Activated CD8-positive, alpha-beta memory T cell treated with anti-CD3 and anti-CD28 coated beads, Interleukin-2, amount 50 U/mL, for 48 hours (primary cell): ENCODE measurements at places on chromosomes 12 and 14.

DNA sequence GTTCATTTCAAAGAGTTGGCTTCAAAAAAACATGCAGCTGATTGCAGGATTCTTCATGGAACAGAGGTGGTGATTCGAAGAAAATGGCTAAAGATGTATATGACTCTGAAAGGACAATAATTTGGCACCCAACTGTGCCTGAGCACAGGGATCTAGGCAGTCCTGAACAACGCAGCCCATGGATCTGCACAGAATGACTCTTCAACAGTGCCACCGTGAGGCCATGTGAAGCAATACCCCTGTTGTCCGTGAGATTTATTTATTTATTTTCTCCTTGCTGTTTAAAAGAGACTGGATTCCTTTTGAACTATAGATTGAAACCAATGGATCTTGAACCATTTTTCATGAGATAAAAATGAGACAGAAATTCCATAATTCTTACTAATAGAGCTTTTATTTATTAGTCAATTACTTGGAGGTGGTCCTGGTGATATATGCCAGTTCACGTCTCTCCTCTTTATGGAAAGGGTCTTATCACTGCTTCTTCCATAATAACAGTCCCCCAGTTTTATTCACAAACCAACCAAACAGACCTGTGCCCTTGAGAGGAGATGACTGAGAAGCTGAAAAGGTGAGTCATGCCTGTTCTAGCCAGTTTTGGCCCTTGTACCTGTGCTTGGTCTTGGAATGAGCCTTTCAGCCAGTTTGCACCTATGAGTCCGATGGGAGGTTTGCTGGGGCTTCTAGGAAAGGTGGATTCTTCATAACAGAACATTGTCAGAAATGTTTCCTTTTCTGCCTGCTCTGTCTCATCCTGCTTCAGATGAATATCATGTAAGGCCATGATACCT lies 1598.3 kb downstream of the AACS start:
- no peak for DNase-seq

GRCh38 chr12:122327494-122328385 lies 61.4 kb upstream of the VPS33A start:
- DNase-seq, result no peak

- no peak for DNase-seq
Observed at GRCh38 chr14:53896726-53897125, 59.9 kb downstream of the BMP4 start.

- no peak for DNase-seq
Observed at GRCh38 chr12:56086096-56086495, 6.1 kb downstream of the ERBB3 start.

GRCh38 chr14:59330455-59330854 lies 134.7 kb downstream of the GPR135 start:
- no peak for DNase-seq

- DNase-seq, result no peak
Observed at GRCh38 chr12:81359736-81360135, 281.9 kb downstream of the ACSS3 start.

DNA sequence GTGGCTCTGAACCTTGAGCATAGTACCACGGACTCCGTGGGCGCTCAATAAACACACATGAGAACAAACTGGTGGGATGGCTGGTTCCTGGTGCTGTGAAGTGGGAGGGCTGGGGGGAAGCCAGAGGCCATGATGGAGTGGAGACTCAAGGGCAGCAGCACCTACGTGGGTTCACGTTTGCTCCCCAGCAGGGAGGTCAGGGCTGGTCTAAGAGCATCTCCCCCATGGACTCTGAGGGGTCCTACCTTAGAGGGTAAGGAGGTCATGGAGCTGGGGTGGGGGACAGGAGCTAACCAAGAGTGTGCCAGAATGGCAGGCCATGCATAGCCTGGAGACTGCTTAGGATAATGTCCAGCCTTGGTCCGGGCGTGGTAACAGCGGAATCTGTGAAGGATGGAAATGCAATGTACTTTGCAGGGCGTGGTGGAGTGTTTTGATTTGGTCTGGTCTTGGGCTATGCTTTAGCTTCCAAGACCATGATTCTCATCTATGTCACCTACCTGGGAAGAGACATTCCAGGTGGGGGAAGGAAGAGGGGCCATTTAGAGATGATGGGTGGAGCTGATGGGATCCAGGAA lies 103.0 kb downstream of the PRMT8 start:
- no peak for DNase-seq

DNA sequence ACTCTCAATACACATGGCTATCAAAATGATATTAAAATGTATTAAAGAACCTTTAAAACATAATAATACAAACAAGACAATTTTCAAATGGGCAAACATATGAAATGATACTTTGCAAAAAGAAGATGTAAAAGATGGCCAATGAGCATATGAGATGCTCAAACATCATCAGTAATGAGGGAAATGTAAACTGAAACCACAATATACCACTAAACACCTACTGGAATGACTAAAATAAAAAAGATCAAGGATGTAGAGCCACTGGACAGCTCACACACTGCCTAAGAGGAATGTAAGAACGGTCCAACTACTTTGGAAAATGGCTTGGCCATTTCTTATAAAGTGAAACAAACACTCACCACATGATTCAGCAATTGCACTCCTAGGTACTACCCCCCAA lies 97.2 kb upstream of the BBS10 start:
- DNase-seq, result no peak

GRCh38 chr14:68473794-68474193 lies 319.1 kb downstream of the ZFP36L1 start:
- DNase-seq, result no peak

- DNase-seq, result peak; percentile 61
Observed at GRCh38 chr14:59870277-59871165, at the start of gene RTN1. RTN1 (minus strand) TSS chr14:59870776; CDS start chr14:59870630, 146 bp downstream.

- no peak for DNase-seq
Observed at GRCh38 chr14:28758253-28758884, 8.2 kb upstream of the FOXG1 start.

GRCh38 chr12:59808317-59808910 lies 212.6 kb downstream of the SLC16A7 start:
- no peak for DNase-seq

- DNase-seq, result no peak
Observed at GRCh38 chr12:60197589-60197988, 601.8 kb downstream of the SLC16A7 start.

DNA sequence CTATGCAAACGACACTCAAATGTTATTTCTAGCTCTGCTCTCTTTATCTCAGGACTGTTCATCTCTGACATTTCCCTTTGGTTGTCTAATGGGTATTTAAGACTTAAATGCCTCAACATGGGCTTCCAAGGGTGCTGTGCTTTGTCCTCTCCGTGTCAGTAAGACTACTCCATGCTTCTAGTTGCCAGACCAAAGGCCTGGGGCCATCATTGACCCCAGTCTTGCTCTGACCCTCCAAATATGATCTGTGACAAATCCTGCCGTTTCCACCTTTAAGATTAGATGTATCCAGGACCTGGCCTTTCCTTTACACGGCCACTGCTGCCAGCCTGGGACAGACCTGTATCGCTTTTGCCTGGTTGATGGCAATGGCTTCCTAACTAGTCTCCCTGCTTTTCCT lies 126.3 kb upstream of the DYRK2 start:
- no peak for DNase-seq

DNA sequence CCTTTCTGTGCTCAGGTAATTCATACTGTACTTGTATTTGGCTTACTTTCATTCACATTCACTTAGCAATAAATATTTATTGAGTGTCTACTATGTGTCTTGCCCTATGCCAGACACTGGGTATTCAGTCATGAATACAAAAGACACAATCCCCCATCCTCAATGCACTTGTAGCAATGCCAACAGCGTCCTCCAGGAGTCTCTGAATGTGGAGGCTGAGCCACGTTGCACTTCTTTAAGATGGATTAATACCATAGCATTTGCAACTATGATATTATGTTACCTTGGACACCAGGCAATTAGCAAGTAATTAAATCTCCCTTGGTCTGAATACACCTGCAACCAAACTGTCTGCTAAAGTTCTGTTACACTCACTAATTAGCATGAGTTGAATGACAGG lies 58.8 kb downstream of the OTX2 start:
- no peak for DNase-seq

DNA sequence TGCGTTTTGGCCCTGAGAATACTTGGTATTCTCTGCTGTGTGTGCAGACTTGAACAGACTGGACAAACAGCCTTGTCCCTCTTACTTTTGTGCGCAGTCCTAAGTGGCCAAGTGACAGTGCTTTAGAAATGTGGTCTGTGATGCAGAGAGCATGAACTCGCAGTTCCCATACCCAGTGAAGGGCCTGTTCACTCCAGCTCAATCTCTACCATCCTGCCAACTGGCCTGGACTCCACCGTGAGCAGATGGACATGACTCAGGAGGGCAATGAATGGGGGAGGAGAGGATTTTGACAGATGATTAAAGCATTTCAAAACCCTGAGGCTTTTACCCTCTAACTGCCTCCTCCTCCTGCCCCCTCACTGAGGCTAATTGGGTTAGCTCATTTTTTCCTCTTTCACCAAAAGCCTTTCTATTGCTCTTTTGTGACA lies 62.5 kb upstream of the PYGL start:
- DNase-seq, result no peak

DNA sequence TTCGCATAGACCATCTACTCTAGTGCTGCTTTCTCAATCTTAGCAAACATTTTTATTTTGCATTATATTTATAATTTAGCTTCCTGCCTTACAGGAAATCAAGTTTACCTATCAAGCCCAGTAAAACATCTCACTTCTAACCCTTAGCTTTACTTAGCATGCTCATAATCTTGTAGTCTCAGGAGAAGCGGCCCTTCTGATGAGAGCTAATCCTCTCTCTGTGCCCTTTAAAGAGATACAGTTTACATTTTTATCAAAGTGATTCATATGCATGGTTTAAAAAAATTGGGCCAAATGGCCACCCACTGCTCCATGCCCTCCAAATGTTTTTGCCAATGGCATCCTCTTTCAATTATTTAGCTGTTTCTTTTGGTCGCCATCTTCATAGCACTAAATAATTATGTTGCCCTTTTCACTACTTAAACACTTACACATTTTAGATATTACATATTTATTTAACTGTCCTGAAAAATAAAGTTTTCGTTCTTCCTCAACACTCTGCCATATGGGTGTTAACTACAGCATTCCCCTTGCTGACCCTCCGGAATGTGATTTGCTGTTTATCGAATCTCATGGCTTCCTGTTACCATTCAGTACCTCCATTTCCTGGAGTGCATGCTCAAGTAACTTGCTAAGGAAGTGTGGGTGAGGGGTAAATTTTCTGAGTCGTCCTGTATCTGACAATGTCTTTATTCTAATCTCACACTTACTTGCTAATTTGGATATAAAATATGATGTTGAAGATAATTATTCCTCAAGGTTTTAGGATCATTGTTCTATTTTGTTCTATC lies 29.3 kb downstream of the YLPM1 start:
- DNase-seq, result no peak

GRCh38 chr12:49877066-49877465 lies 26.6 kb downstream of the FAIM2 start:
- DNase-seq, result no peak

GRCh38 chr14:23060536-23061260 lies 3.4 kb upstream of the CDH24 start:
- DNase-seq, result no peak

GRCh38 chr12:52600941-52601481 lies at the start of gene KRT72:
KRT72 (minus strand) TSS chr12:52601463; CDS start chr12:52601452, 11 bp downstream.
- DNase-seq, result peak; percentile 46

- no peak for DNase-seq
Observed at GRCh38 chr14:96802963-96803362, 5.8 kb downstream of the VRK1 start.

- no peak for DNase-seq
Observed at GRCh38 chr14:88078525-88078924, 73.6 kb downstream of the GPR65 start.

DNA sequence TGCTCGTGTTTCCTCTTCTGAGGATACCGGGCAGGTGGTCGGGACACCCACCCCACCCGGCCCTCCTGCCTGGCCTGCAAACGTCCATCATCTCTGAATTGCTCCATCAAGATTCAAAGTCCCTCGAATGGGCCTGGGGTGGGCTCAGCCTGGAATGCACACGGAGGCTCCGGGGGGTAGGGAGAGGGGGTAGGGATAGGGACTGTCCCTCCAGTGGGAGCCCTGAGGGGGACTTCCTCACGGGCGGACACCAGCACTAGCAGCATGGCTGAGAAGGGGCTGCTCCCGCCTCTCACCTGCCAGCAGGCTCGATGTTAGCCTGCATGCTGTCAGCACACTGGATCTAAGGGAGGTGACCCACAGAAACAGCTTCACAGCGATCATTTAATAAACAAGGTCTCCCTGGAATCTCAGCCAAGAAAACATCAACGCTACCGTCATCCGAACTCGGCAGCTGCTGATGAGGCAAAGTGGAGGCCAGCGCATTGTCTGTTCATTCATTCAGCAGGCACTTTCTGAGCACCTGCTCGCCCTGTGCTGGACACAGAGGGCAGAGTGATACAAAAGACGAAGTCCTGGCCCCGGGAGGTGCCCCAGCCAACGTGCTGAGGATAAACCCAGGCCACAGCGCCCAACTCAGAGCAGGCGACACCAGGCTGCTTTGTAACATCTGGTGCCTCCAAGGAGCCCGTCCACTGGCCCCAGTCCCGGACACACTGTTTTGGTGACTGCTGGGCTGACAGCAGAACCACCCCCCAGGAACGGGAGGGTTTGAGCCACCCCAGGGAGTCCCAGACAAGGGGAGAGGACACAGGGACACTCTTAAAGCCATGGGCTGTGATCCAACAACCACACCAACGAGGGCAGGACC lies 6.3 kb downstream of the TMEM179 start:
- no peak for DNase-seq

DNA sequence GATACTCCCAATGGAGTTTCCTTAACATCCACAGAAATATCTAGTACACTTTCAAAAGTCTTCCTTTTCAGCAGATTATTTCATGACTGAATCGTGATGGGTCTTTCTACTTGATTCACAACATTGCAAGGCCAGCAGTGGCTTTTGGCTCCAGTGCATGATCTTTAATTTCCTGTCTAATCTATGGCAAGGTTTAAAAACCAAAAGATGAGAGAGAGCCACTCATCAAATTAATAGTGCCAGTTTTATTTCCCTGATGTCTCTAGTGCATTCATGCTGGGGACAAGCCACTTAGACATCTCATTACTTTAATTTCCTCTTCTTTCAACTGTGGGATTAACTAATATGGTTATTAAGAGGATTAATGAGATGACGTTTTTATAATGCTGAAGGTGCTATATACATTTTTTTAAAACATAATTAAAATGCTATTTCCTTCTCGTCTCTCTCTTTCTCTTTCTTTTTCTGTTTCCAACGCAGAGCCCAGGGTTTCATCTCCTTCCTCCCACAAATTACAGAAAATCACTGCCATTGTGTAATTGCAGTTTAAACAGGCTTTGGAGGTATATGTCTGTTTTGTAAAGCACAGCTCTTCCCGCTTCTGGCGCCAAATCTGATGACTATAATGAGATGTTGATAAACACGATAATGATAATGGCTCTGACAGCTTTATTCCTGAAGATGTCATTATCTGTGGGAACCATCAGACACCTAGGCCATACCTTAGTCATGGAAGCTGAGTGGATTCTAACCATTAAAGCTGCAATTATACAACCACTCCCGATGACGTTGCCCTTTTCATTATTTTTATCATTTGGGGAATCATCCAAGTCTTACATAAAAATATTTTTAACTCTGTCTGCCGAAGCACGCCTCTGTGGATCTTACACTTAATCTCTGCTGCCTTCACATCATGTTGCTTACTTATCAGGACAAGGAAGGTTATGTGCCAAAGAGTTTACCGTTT lies 103.1 kb upstream of the PPM1H start:
- no peak for DNase-seq
